Left cardiac atrium (tissue), 4 donors: ENCODE measurements at places on chromosomes 11 and 22. TPM values are rescaled to one million over a fixed set of nuclear protein-coding genes. Genes with fewer than 3 reads are reported as not detected.

Gene WT1
- 4.5 TPM for total RNA-seq

Gene C11orf97
- total RNA-seq, result not detected

Gene MMP13
- not detected for total RNA-seq

Gene MUC2
- 0.26 TPM for total RNA-seq

Gene PTPRJ
- total RNA-seq, result 6.7 TPM

Gene DNHD1
- total RNA-seq, result 4.4 TPM

Gene AIFM3
- total RNA-seq, result 1.5 TPM

Gene CRY2
- 62.9 TPM for total RNA-seq

- peak; percentile 75 for DNase-seq
Observed at GRCh38 chr11:27423125-27423524, 49.5 kb downstream of the LGR4 start.

- no peak for DNase-seq
Observed at GRCh38 chr11:5713695-5714094, 22.6 kb upstream of the OR56B1 start.

- no peak for DNase-seq
Observed at GRCh38 chr22:26430600-26430999, 1.5 kb downstream of the ASPHD2 start.

GRCh38 chr11:125329786-125330185, 165.2 kb downstream of the PKNOX2 start:
- DNase-seq, result no peak

DNA sequence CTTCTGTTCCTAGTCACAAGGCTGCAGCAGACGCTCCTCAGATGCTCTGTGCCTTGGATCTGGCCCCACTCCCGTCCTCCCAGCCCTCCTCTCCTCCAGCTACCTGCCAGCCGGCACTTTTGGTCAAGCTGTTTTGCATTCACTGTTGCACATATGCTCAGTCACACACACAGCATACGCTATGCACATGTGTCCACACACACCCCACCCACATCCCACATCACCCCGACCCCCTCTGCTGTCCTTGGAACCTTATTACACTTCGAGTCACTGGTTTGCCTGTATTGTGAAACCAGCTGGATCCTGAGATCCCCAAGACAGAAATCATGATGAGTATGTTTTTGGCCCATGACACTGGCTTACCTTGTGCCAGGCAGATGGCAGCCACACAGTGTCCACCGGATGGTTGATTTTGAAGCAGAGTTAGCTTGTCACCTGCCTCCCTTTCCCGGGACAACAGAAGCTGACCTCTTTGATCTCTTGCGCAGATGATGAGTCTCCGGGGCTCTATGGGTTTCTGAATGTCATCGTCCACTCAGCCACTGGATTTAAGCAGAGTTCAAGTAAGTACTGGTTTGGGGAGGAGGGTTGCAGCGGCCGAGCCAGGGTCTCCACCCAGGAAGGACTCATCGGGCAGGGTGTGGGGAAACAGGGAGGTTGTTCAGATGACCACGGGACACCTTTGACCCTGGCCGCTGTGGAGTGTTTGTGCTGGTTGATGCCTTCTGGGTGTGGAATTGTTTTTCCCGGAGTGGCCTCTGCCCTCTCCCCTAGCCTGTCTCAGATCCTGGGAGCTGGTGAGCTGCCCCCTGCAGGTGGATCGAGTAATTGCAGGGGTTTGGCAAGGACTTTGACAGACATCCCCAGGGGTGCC, 109.8 kb downstream of the BCR start:
- peak; percentile 66 for DNase-seq

DNA sequence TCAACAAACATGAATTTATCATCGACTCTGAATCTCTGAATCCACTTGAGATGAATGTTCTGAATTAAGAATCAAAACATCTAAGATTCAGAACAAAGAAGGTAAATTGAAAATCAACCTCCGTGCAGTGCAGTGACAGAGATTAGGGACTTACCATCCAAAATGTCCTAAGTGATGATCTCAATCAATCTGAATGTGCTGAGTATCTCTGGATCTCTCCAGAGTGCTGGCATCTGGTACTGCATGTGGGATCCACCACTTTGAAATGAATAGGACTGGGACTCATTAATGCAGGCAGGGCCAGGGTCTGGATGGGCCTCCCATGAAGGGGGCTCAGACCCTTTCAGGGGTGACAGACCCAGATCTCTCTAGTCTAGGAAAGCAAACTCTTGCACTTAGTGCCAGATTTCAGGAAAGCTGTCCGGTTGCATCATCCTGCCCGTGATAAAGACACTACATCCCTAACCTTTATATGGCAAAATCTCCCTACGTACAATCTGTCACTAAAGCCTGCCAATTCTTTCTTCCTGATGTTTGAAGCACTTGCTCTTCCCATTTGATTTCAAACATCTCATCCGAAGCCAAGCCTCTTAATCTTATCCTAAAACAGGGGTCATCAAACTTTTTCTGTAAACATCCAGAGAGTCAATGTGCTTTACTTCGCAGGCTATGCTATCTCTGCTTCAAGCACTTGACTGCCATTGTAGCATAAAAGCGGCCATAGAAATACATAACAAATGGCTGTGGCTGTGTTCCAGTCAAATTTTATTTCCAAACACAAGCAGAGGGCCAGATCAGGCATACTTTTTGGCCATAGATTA, 263.3 kb downstream of the LARGE1 start:
- DNase-seq, result no peak

DNA sequence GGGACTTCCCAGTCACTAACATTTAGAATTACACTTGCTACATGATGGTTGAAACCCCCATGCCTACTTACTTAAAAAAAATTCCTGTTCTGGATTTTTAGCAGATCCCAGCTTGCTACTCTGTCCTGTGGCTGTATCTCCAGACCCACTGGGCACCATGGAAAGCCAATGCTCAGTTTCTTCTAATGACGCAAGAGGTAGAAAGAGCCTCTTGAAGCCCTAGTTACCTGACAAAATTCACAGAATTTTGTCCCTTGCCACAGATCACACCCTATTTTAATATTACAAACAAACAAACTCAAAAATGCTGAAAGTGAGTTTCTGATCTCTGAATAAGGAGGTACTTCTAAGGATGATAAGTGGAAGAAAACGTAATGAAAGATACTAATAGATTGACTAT, 24.3 kb upstream of the TENM4 start:
- no peak for DNase-seq

DNA sequence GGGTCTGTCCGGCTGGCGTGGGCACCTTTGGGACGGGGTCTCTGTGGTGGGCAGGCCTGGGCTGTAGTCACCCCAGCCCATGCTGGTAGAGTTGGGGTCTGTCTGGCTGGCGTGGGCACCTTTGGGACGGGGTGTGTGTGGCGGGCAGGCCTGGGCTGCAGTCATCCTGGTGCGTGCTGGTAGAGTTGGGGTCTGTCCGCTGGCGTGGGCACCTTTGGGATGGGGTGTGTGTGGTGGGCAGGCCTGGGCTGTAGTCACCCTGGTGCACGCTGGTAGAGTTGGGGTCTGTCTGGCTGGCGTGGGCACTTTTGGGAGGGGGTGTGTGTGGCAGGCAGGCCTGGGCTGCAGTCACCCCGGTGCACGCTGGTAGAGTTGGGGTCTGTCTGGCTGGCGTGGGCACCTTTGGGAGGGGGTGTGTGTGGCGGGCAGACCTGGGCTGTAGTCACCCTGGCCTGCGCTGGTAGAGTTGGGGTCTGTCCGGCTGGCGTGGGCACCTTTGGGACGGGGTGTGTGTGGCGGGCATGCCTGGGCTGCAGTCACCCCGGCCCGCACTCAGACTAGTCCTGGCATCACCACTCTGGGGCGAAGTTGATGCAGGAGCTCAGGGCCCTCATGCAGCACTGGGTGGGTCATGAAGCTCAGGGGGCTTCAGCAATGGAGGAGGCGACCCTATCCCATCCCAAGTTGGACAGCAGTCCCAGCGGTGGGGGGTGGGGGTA, 19.3 kb downstream of the PRR33 start:
- DNase-seq, result peak; percentile 19

DNA sequence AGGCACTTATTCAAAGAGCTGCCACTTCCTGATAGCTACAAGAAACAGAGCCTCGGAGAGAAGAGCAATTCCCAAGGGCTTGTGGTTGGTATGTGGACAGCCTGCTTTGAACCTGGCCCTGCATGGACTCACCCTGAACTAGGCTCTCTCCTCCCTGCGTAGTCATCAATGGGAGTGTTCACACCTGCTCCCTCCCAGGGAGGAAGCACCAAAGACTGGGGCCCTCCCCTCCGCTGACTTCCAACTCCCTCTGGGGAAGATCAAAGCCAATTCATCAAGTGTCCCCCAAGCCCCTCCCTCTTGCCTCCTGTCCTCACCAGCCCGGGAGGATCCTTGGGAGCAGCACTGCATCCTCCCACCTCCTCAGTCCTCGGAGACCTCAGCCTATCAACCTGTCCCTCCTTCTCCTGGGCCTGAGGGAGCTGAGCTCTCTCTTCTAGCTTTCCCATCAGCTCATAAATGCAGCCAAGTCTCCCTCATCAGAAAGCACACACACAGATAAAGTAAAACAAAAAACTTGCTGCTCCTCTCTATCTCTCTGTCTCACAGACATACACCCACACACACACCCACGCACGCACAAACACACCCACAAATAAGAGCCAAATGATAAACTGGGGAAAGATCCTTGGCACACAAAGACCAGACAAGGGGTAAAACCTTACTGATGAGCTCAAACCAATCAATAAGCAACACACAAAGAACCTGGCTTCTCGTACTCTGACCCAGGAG, 3.3 kb downstream of the A4GALT start:
- no peak for DNase-seq

DNA sequence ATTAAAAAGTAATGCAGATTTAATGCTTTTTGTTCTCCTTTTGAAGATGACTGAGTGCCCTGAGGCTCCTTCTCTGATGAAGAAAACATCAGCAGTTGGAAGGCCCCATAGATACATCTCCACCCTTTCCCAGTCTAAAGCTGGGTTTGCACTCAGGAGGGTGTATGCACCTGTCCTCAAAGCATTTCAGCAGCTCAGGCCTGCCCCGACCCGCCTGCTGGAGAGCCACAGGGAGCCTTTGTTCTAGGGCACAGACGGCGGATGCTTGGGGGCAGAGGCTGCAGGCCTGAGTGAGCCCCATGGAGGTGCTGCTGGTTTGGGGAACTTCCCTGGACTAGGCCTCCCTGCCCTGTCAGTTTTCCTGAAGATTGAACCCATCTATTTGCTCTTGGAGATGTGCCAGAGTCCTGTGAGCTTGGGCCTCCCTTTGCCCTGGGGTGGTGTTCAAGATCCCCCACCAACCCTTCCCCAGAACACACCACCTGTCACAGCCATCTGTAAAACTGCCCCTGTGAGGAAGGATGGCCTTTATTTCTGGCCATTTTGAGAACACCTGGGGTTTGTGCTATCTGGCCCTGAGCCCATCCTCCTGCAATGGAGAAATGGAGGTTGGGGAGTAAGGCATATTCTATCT, 160.0 kb downstream of the NAV2 start:
- DNase-seq, result no peak

GRCh38 chr22:38845004-38845740, 1.3 kb upstream of the NPTXR start:
- no peak for DNase-seq

DNA sequence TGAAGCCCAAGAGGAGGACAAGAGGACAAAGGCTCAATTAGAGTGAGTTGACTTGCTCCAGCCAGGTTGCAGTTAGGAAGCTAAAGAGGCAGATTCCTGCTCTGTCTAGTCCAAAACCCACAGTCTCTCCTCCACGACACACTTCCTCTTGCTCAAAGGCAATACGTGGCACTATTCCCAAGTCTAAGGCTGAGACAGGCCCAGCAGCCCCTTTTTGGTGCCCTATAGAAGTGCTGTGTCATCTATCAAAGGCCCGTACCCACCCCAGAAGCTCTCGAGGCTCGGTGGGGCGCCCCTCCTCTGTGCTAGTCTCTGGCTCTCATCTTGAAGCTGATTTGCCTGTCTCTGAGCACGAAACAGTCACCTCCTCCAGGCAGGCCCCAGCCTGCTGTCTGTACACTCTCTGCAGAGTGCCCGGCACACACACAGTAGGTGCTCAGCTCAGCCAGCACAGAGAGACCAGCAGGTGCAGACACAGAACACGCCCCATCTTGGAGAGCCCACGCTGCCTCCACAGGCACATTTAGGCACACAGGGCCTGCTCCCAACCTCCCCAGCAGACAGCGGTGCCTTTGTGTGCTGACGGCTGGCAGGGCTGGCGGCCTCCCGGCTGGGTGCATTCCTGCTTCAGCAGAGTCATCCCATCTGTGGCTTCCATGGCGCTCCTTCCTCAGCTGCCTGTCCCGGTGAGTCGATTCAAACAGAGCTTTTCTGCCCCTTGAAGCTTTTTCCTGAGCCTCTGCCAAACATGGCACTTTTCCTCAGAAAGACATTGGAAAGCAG, 52.8 kb downstream of the MYH9 start:
- DNase-seq, result no peak

- no peak for DNase-seq
Observed at GRCh38 chr11:64415286-64415685, 56.3 kb downstream of the RPS6KA4 start.

DNA sequence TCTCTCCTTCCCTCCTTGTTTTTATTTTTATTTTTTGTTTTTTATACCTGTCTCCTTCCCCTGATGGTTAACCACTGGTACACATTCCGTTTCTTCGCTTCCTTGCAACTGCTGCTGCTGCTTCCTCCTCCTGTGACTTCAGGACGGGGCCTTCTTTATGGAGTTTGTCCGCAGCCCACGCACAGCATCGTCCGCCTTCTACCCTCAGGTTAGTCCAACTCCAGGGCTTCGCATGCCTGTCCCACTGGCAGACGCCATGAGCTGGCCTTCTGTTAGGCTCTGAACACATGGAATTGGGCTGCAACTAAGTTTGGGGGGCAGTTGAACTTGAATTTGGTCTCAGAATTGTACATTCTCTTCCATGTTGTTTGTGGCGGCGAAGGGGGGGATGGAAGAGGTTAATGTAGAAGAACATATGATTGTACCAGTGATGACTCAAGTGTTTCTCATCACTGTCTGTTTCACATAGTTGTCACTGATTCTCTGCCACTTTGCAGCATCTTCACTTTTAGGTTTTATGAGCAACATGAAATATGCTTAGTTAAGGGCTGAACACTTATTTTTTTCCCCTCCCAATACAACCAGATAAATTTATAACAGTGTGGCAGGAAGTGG, 83.0 kb upstream of the YWHAH start:
- no peak for DNase-seq

DNA sequence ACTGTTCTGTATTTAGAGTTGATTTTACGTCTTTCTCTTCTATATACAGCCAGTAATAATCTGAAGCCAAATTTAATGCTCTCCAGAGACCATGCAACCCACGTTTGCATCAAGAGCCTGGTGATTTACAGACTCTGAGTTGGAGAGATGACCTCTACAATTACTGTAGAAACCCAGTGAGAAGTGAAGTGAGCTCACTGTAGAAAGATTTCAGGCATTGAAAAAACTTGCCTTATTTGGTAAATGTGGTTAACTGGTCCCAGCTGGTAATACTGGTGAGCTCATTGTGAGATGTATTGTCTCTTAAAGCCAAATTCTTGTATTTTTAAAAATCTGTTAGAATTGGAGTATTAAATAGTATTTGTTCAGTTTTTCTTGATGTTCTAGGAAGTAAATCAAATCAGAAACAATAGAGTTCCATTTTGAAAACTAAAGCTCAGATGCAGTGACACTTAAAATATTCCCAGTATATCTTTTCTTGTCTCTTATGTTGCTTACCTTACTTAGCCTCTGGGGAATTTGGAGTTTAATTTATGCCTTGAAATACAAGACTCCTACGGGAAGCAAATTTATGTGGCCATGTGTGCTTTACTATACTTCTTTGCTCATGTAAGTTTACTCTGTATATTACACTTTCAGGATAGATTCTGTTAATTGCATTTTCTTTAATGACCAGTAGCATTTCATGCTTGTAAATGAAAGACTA, 189.9 kb downstream of the ARHGAP42 start:
- no peak for DNase-seq
